ENCODE measurements at places on chromosomes 7 and 10.

- no peak for DNase-seq
Measured at GRCh38 chr10:4647109-4647785, 178.8 kb upstream of the AKR1E2 start.

DNA sequence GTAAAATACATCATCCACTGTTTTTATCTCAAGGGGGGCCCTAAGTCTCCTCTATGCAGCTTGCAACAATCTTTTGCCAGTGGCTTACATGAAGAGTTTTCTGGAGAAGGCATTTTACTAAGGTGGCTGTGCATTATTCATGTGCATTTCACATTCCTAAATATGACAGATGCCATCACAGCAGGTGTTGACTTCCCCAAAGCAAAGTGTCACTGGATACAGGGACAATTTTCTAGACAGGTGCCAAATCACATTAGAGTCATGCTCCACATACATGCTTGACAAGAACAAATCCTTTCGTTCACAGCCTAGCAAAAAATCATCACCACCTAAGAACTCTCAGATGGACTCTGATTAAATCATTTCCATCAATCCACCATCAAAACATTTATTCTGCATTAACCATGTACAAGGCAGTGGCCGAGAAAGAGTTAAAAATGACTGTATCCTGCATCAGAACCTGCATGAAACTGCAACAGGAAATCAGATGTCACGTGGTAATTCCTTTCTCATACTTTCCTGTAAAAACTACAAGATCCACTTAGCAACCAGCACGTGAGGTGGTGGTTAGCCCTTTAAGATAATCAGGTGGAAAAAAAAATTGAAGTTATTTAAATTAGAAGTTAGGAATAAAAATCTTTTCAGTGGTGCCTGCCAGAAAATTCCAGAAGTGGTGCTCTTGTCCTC, 88.2 kb upstream of the AFAP1L2 start:
- no peak for DNase-seq

- no peak for DNase-seq
Measured at GRCh38 chr7:4200546-4201094, 481.5 kb upstream of the FOXK1 start.

DNA sequence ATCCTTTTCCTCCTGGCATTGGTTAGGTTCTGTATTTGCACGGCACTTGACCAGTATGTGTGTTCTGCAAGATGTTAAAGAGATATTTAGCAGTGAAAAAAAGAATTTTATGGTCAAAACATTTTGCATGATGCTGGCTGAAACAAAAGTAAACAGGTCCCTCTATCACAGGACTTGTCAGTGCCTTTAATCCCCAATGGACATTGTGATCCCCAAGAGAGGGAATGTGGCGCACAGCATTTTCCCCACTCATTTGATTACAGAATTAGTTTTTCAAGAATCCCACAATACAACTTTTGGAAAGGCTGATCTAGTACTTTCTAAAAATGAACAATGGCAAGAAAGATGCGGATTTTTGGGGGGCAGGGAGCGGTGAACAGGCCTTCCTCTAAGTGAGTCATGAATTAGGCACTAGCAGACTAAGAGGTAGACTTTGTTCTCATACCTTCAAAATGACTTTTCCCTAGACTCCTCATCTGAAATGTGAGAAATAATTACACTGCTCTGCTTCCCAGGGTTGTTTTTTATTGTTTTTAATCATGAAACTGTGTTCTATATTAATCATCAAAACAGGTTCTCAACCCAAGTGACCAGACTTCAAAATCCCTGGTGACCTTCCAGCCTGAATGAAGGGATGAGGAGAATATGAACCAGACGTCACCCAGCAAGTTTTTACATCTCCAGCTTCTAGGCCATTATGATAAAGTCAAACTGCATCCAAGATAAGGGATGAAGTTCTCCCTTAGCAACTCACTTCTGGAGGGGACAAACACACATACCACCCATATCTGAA, 8.6 kb downstream of the FBXW4 start:
- no peak for DNase-seq

GRCh38 chr7:32036557-32036956, 33.6 kb downstream of the PDE1C start:
- no peak for DNase-seq

DNA sequence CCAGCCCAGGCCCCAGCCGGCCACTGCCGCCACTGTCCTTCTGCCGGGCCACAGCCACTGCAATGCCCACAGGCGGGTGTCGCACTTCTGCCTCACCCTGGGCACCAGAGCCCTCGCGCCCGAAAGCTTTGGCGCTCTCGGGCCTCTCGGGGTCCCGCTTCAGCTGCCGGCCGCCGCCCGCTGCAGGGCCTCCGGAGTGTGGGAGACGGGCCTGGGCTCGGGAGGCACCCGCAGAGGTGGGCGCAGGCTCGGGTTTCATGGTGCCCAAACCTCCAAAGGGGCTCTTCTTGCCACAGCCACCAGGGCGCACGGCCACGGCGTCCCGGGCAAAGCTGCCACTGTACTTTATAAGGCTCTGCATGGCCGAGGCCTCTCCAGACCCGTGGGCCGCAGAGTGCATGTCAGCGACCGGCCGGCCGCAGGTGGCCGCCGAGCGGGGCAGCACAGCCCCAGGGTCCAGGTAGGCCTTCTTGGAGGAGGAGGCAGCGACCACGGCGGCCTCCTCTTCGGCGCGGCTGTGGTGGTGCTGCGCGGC, 35.9 kb downstream of the TNRC18 start:
- DNase-seq: no peak
